ENCODE measurements at places on chromosomes 4 and X. TPM values are rescaled to one million over a fixed set of nuclear protein-coding genes. Genes with fewer than 3 reads are reported as not detected.

GRCh38 chr4:140302151-140302859, 71.1 kb upstream of the SCOC start:
- H3K27ac ChIP-seq, result no peak overlapping the region
- H3K36me3 ChIP-seq, result no peaks in the 10 kb centered on the region
- peaks cover 29% of the 10 kb centered on the region for H3K27me3 ChIP-seq
- H3K4me1 ChIP-seq, result no peaks in the 10 kb centered on the region
- DNase-seq, result no peak

The AVPR2 gene
- total RNA-seq, result not detected

DNA sequence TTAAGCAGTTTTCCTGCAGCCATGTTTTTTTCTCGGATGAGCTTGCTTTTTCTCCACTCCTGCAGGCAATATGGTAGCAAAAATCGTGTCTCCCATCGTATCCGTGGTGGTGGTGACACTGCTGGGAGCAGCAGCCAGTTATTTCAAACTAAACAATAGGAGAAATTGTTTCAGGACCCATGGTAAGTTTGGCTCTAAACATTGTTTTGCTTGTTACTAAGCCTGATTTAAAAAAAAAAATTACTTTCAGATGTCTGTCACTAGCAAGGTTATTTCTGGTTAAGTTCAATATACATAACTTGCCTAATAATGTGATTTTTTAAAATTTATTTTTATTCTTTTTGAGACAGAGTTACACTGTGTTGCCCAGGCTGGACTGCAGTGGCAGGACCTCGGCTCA, 17.5 kb upstream of the GYG2 start:
- H3K27ac ChIP-seq, result no peak overlapping the region
- H3K4me1 ChIP-seq, result no peaks in the 10 kb centered on the region
- no peak overlapping the region for H3K4me3 ChIP-seq
- H3K27me3 ChIP-seq, result peaks cover 11% of the 10 kb centered on the region
- H3K36me3 ChIP-seq, result no peaks in the 10 kb centered on the region

The VCX2 gene
- not detected for total RNA-seq

The SLC25A43 gene
- total RNA-seq, result 13.4 TPM

The CCDC158 gene
- total RNA-seq, result not detected

DNA sequence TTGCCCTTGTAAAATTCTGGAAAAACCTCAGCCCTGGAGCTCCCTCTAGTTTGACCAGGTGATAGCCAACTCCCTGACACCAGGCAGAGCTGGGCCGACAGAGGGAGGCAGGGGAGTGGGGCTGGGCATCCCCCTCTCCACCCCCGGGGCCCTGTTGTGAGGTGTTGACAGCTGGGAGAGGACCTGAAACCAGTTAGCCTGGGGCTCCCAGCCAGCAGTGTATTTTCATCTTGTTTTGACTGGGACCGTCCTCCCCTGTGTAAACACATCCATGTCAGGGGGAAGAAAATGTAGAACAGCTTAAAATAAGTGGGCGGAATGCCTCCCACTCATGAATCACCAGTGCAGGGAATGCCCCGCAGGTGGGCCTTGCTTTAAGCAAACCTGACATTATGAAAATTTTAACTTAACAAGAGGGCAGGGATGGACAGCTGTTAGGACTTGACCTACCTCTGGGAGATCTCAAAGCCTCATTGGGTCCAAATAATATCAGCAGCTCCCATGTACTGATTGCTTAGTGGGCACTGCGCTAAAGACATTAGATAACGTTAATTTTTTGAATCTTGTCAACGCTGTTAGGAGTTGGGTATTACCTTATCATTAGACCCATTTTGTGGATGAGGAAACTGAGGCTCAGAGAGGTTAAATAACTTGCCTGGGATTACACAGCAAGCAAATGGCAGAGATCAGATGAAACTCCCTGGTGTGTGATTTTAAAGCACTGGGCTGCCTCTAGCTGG, 45.9 kb downstream of the TSC22D3 start:
- H3K4me3 ChIP-seq, result no peak overlapping the region
- DNase-seq, result no peak
- peaks cover 2% of the 10 kb centered on the region for H3K27me3 ChIP-seq
- H3K36me3 ChIP-seq, result no peaks in the 10 kb centered on the region
- no peaks in the 10 kb centered on the region for H3K4me1 ChIP-seq
- no peak overlapping the region for H3K27ac ChIP-seq

GRCh38 chrX:133350751-133351150, 64.5 kb downstream of the GPC4 start:
- H3K36me3 ChIP-seq, result no peaks in the 10 kb centered on the region
- no peak for DNase-seq
- no peak overlapping the region for H3K4me3 ChIP-seq
- H3K4me1 ChIP-seq, result no peaks in the 10 kb centered on the region

- H3K36me3 ChIP-seq, result no peaks in the 10 kb centered on the region
- H3K4me1 ChIP-seq, result peaks cover 5% of the 10 kb centered on the region
- no peak for DNase-seq
- no peak overlapping the region for H3K27ac ChIP-seq
- no peak overlapping the region for H3K4me3 ChIP-seq
- H3K27me3 ChIP-seq, result peaks cover 12% of the 10 kb centered on the region
Observed at GRCh38 chr4:42281324-42282020, 115.8 kb upstream of the SHISA3 start.

DNA sequence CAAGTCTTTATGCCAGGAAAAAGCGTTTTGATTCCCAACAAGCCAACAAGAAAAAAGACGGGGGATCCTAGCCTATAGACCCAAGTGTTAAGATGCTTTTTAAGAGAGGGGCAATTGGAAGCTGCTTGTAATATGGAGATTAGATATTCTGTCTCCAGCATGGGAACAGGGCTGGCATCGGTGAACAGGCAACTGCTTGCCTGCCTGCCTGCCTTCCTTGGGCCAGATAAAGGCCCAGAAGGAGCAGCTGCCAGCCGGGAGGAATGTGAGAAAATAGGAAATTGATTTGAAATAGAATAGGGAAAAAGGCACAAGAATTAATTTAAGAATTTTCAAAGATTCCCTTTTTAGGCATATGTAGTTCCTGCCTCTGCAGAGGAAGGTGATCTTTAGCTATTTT, 192.2 kb downstream of the TENM3 start:
- no peaks in the 10 kb centered on the region for H3K27me3 ChIP-seq
- H3K27ac ChIP-seq, result no peak overlapping the region
- H3K4me1 ChIP-seq, result no peaks in the 10 kb centered on the region

DNA sequence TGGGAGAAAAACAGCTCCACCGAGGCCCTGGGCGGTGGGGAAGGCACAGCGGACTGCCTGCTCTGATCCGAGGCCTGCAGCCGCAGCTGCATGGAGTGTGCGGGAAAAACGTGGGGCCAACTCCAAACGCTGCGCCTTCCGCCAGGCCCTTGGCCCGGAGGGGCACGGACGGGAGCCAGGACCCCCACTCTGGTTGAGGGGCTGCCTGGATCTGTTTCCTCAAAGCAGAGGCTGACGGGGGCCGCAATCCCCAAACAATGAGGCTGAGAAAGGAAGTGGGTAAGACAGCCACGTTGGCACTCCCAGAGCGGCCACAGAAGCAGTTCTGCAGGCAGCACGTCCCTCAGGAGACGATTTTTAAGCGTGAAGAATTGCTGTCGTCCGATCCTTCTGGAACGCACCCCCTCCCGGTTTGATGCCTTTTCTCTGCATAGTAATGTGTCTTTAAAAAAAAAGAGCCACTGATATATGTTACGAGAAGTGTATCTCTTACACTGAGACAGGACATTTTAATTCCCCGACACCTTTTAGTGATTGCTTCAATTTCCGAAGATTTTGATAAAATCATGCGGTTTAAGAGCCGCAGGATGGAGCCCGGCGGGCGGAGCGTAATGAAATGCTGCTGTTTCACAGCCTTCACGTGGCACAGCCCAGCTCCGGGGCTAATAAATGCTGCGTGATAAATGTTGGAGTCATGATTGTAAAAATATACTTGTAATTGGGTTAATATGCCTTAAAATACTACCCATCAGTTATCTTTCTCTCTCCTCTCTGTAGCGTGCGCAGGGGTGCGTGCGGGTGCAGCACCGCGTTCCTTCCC, 85.7 kb downstream of the FAM53A start:
- H3K27ac ChIP-seq, result no peak overlapping the region
- no peak for DNase-seq
- no peaks in the 10 kb centered on the region for H3K4me1 ChIP-seq
- H3K4me3 ChIP-seq, result no peak overlapping the region
- H3K27me3 ChIP-seq, result no peaks in the 10 kb centered on the region
- H3K36me3 ChIP-seq, result no peaks in the 10 kb centered on the region

DNA sequence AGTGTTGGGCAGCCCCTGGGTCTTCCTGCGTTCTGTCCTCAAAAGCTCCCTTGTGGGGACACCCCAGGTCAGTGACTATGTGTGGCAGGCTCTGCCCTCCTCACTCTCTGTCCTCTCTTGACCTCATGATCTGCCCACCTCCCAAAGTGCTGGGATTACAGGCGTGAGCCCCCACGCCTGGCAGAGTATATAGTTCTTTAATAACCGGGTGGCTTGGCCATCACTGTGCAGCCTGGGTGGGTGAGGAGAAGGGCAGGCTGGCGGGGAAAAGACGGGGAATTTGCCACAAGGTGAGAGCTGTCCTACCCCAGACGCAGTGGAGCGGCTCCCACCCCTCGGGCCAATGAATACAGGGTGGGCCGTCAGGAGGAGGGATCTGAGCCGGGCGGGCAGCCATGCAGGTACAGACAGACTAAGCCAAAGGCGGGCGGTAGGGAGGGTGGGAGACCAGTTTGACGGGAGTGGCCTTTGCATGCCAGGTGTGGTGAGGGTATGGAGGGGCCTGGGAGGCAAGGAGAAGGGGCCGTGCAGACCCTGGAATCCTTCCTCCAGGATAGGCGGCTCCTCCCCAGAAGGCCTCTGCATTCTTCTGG, 2.5 kb downstream of the SH3BP2 start:
- DNase-seq, result no peak
- H3K27me3 ChIP-seq, result no peaks in the 10 kb centered on the region
- H3K4me1 ChIP-seq, result peaks cover 44% of the 10 kb centered on the region
- H3K4me3 ChIP-seq, result no peak overlapping the region
- H3K27ac ChIP-seq, result no peak overlapping the region
- no peaks in the 10 kb centered on the region for H3K36me3 ChIP-seq

The SPANXA2 gene
- total RNA-seq, result not detected

GRCh38 chr4:164734484-164734883, 19.4 kb upstream of the SMIM31 start:
- no peak for DNase-seq
- H3K27me3 ChIP-seq, result peaks cover 9% of the 10 kb centered on the region

GRCh38 chr4:113955948-113956347, 23.5 kb downstream of the ARSJ start:
- no peaks in the 10 kb centered on the region for H3K4me1 ChIP-seq
- H3K4me3 ChIP-seq, result no peak overlapping the region
- H3K27me3 ChIP-seq, result peaks cover 30% of the 10 kb centered on the region
- H3K27ac ChIP-seq, result no peak overlapping the region
- DNase-seq, result no peak

GRCh38 chrX:137071596-137071995, 37.8 kb upstream of the GPR101 start:
- no peaks in the 10 kb centered on the region for H3K36me3 ChIP-seq
- no peak for DNase-seq
- no peak overlapping the region for H3K4me3 ChIP-seq

The BLOC1S4 gene
- total RNA-seq, result 20.8 TPM

GRCh38 chr4:20181926-20182325, 69.8 kb upstream of the SLIT2 start:
- H3K27me3 ChIP-seq, result no peaks in the 10 kb centered on the region
- no peak for DNase-seq
- no peak overlapping the region for H3K27ac ChIP-seq

The IGFBP7 gene
- total RNA-seq, result not detected

DNA sequence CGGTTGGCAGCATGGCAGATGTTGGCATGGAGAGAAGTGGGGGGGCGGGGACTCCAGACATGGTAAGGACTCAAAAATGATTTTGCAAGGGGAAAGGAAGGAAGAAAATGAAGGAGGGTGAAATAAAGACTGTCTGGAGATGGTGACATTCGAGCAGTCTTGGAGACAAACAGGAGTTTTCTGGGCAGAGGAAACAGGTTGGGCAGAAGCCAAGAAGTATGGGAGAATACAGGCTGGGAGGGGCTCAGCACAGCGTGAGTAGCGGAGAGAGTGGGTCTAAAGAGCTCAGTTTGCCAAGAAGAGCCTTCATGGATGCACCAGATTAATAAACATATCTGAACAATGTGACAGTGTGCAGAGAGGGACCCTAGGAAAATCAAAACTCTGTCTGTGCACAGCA, 13.3 kb upstream of the CRMP1 start:
- peaks cover 2% of the 10 kb centered on the region for H3K27me3 ChIP-seq
- no peak overlapping the region for H3K27ac ChIP-seq

DNA sequence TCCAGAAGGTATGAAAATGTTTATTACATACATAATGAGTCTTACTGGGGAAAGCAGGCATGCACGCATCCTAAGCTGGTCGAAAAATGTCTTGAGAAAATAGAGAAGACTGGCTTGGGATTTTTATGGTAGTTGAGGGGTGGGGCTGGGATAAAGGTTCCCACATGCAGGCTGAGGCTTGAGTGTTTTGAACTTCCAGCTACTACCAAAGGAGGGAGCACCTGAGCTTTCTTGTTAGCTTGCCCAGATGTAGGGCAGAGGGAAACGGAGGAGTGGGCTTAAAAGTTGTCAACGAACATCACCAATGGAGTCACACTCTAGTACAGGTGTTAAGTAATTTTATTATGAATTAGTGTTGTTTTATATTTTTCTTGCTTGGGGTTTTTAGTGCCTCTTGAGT, 39.6 kb upstream of the SRPX start:
- DNase-seq, result no peak
- H3K4me1 ChIP-seq, result no peaks in the 10 kb centered on the region
- no peaks in the 10 kb centered on the region for H3K36me3 ChIP-seq
- H3K27me3 ChIP-seq, result no peaks in the 10 kb centered on the region
- H3K4me3 ChIP-seq, result no peak overlapping the region

DNA sequence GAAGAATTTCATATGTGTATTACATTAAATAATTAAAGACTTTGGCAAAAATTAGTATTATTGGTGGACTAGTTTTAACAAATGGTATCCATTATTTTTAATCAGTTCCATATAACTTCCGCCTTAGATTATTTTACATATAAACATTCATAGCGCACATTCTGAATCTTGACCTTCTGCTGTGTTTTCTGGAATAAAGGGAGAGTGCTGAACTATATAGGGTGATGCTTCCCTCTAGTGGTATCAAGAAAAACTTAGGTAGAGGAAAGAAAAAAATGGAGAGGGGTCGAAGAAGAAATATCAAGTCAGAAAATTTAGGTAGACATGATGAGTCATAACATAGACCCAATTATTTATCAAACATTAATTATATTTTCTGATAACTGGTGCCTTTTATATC, 155.6 kb upstream of the PACRGL start:
- H3K4me1 ChIP-seq, result no peaks in the 10 kb centered on the region
- DNase-seq, result no peak
- no peak overlapping the region for H3K27ac ChIP-seq
- no peak overlapping the region for H3K4me3 ChIP-seq
- H3K36me3 ChIP-seq, result no peaks in the 10 kb centered on the region

The LGI2 gene
- not detected for total RNA-seq

GRCh38 chr4:113434247-113434587, 327.3 kb downstream of the CAMK2D start:
- H3K27me3 ChIP-seq, result no peaks in the 10 kb centered on the region
- H3K36me3 ChIP-seq, result no peaks in the 10 kb centered on the region
- peaks cover 12% of the 10 kb centered on the region for H3K4me1 ChIP-seq
- H3K27ac ChIP-seq, result no peak overlapping the region
- DNase-seq, result no peak
- H3K4me3 ChIP-seq, result no peak overlapping the region
